ENCODE measurements at places on chromosomes 2 and 18. TPM values are rescaled to one million over a fixed set of nuclear protein-coding genes. Genes with fewer than 3 reads are reported as not detected.

The SP5 gene
- not detected for total RNA-seq

GRCh38 chr18:58438161-58438957 lies 190.5 kb downstream of the ALPK2 start:
- DNase-seq = no peak
- peaks cover 6% of the 10 kb centered on the region for H3K36me3 ChIP-seq
- peak overlapping the region; percentile 69 for H3K27ac ChIP-seq
- H3K4me3 ChIP-seq = peak overlapping the region; percentile 72
- H3K4me1 ChIP-seq = peaks cover 16% of the 10 kb centered on the region

DNA sequence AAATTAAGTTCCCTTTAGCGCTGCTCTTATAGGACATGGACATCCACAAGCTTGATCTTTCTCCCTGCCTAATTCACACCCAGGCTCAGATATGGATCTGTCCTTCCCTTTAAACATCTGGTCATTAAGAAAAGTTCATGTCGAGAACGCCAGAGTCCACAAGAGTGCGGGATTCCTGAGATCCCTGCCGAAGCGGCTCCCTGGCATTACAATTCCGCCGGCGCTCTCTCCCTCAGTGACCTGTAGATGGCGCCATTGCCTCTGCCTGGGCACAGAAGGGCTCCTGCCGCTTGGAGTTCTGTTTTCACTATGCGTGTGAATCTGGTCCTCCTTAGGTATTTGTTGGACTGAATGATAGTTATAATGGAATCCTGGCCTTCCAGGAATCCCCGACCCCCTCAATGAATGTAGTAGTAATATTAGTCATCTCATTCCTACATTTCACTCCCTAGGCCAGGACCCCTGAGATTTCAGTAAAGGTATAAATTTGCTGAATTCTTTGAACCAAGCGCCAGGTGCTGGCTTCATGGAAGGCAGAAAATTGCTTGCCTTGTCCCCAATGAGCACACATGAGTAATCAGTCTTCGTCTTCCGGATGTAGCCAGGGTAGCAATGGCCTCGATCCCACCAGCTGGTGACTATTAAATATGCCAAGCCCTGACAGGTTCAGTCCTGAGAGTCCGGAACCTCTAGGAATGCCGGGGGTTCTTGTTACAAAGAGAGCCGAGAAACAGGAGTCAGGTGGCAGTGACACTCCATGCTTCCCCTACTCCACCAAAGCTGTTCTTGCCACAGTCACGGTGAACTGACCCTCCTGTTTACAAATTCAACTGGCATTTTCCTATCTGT lies 26.4 kb upstream of the CD207 start:
- no peak overlapping the region for H3K4me3 ChIP-seq
- peaks cover 77% of the 10 kb centered on the region for H3K27me3 ChIP-seq
- no peak overlapping the region for H3K27ac ChIP-seq
- DNase-seq = peak; percentile 39

GRCh38 chr2:131426727-131427126 lies 49.2 kb upstream of the TUBA3D start:
- peaks cover 5% of the 10 kb centered on the region for H3K4me1 ChIP-seq
- H3K27ac ChIP-seq = no peak overlapping the region
- DNase-seq = no peak
- peaks cover 6% of the 10 kb centered on the region for H3K36me3 ChIP-seq
- H3K4me3 ChIP-seq = peak overlapping the region; percentile 1
- peaks cover 90% of the 10 kb centered on the region for H3K27me3 ChIP-seq

- peaks cover 10% of the 10 kb centered on the region for H3K36me3 ChIP-seq
- H3K4me1 ChIP-seq = peaks cover 48% of the 10 kb centered on the region
- H3K4me3 ChIP-seq = no peak overlapping the region
Measured at GRCh38 chr2:73992036-73992435, 7.3 kb downstream of the TET3 start.

DNA sequence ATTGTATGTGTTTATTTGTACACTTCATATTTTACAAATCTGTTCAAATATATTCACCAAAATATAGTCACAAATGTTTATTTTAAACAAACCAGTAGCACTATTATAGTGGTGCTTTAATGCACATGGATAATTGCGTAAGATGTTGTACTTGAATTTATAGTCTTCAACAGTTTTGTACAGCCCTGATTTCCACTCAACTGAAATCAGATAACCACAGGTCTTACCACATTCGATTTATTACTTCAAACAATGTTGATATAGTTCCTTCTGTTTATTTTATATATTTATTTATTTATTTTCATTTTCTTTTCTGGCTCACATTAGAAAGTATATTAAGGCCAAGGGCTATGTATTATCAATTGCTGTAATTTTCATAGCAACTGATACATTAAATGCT lies 99.4 kb upstream of the ZNF804A start:
- DNase-seq = no peak
- no peaks in the 10 kb centered on the region for H3K4me1 ChIP-seq
- H3K4me3 ChIP-seq = no peak overlapping the region
- H3K36me3 ChIP-seq = no peaks in the 10 kb centered on the region
- no peaks in the 10 kb centered on the region for H3K27me3 ChIP-seq
- no peak overlapping the region for H3K27ac ChIP-seq

DNA sequence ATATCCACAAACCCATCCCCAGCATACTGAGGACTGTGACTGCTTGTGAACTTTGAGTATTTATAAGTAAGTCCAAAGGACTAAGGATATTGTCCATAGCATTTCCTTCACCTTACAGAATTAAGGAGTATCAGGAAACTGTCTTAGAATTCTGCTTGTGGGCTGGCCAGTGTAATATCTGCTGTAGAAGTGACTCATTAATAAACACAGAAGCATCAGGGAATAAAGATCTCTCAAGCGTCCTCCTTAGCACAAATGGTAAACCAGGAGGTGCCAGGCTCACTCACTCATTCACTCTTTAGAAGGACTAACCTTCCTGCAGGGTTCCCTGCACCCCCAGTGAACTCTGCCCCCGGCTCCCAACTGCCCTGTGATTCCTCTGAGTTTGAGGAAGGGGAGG lies 31.0 kb downstream of the CCDC68 start:
- H3K36me3 ChIP-seq = no peaks in the 10 kb centered on the region
- H3K4me1 ChIP-seq = no peaks in the 10 kb centered on the region
- no peak for DNase-seq
- H3K27me3 ChIP-seq = no peaks in the 10 kb centered on the region

DNA sequence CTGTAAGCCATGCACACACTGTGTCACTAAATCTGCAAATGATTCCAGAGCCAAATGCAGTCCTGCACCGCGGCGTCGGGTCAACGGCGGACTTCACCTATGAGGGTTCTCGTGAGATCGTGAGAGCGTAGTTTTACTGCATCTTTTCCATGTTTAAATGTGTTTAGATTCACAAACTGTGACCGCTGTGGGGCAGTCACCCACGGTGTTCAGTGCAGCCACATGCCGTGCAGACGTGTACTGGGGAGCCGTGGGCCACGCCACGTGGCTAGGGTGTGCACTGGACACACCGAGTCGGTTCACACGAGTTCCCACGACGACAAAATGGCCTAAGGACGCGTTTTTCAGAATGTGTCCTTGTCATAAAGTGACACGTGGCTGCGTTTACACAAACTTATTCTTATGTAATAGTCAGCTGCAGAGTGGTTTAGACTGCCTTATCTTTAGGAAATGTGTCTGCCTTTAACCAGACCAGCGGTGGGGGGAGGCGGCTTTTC lies 34.1 kb downstream of the NFATC1 start:
- H3K4me3 ChIP-seq = peak overlapping the region; percentile 41
- H3K27ac ChIP-seq = peak overlapping the region; percentile 34
- H3K4me1 ChIP-seq = peaks cover 31% of the 10 kb centered on the region
- peaks cover 1% of the 10 kb centered on the region for H3K36me3 ChIP-seq
- H3K27me3 ChIP-seq = no peaks in the 10 kb centered on the region

DNA sequence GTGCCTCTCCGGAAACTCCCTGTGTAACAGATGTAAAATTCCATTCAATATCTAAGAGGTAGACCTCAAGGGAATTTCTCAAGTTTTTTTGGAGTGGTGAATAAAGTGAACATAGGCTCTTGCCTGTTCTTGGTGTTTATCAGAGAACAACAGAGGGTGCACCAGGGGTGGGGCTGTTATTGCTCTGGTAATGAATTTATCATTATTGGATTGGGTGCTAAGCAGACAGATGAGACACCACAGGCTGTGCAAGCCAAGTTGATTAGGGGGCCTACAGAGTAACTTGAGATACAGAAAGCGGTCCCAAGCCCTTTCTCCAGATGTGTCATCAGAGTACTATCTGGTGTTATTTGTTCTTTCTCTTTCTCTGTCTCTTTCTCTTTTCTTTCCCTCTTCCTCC lies 286.3 kb downstream of the OSR1 start:
- DNase-seq = no peak
- no peak overlapping the region for H3K27ac ChIP-seq
- peaks cover 2% of the 10 kb centered on the region for H3K36me3 ChIP-seq
- no peaks in the 10 kb centered on the region for H3K27me3 ChIP-seq
- peaks cover 1% of the 10 kb centered on the region for H3K4me1 ChIP-seq

The VWA3B gene
- not detected for total RNA-seq

GRCh38 chr18:68833756-68834155 lies 35.9 kb downstream of the CCDC102B start:
- DNase-seq = no peak
- H3K36me3 ChIP-seq = peaks cover 2% of the 10 kb centered on the region
- no peak overlapping the region for H3K4me3 ChIP-seq

- H3K4me1 ChIP-seq = no peaks in the 10 kb centered on the region
- H3K36me3 ChIP-seq = no peaks in the 10 kb centered on the region
- peaks cover 12% of the 10 kb centered on the region for H3K27me3 ChIP-seq
- H3K27ac ChIP-seq = no peak overlapping the region
Measured at GRCh38 chr2:10224734-10225133, 78.0 kb upstream of the HPCAL1 start.

DNA sequence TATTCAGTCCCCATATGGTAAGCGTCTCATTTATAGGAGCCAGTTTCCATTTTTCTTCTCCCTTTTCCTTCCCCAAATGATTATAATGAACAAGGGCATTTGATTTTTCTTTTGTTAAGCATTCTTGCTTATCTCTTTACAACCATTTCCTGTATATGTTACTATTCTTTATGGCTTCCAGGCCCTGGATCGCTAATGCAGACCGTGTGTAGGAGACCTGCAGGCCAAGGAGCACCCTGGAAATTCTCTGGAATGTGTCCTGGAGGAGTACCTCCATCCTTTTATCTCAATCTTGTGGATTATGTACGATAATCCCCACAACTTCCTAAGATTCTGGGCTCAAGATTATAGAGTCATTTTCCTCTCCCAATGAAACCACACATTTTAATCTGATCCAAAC lies 439.6 kb upstream of the MMADHC start:
- H3K4me3 ChIP-seq = no peak overlapping the region
- no peak for DNase-seq
- no peaks in the 10 kb centered on the region for H3K36me3 ChIP-seq
- H3K27me3 ChIP-seq = no peaks in the 10 kb centered on the region
- no peak overlapping the region for H3K27ac ChIP-seq

- H3K27ac ChIP-seq = no peak overlapping the region
- H3K4me3 ChIP-seq = no peak overlapping the region
- DNase-seq = no peak
- H3K4me1 ChIP-seq = no peaks in the 10 kb centered on the region
Measured at GRCh38 chr2:72340665-72341064, 193.0 kb upstream of the CYP26B1 start.

DNA sequence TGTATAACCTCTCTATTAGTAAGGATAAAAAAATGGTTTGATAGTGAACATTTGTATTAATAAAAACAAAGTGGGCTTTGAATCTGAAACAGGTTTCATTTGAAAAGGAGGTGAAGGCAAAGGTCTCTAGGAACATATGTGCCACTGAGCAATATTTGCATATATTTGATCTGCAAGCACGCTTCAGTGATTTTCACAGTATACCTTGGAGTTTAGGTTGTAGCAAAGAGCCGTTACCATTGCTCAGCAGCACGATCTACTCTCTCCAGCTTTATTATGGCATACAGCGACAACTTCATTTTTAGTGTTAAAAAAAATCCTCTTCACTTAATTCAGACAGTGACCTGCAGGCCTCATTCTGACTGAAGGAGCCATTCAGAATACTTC lies 75.8 kb upstream of the ZEB2 start:
- H3K4me3 ChIP-seq = no peak overlapping the region
- peaks cover 13% of the 10 kb centered on the region for H3K27me3 ChIP-seq
- DNase-seq = no peak
- H3K36me3 ChIP-seq = no peaks in the 10 kb centered on the region
- H3K4me1 ChIP-seq = peaks cover 3% of the 10 kb centered on the region
- no peak overlapping the region for H3K27ac ChIP-seq

The CCDC85A gene
- not detected for total RNA-seq

- no peak overlapping the region for H3K4me3 ChIP-seq
- no peak overlapping the region for H3K27ac ChIP-seq
- H3K4me1 ChIP-seq = no peaks in the 10 kb centered on the region
- H3K36me3 ChIP-seq = no peaks in the 10 kb centered on the region
Measured at GRCh38 chr2:154402213-154402612, 296.3 kb upstream of the KCNJ3 start.

DNA sequence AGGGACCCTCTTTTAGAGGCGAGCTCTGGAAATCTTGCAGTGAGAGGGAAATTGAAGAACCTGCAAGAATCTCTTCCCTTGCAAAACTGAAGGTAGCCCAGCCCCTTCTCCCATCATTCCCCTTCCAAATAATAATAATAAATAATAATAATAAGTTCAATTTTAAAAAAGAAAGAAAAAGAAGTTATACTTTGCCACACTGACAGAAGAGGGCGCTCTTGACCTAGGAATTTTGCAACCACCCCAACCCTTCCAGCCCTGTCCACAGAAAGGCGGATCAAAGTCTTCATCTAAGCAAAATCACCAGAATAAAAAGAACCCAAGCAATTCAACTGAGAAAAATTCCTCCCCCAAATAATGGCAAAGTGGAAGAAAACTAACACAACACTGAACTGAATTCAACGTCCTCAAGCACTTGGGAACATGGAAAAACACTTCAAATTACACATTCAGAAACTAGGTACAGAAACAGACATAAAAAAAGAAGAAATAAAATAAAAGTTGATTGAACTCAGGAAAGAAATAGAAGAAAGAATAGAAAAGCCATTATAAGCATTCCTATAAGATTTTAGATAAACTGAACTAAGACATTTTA lies 98.9 kb upstream of the GLS start:
- H3K27ac ChIP-seq = no peak overlapping the region
- peaks cover 10% of the 10 kb centered on the region for H3K4me1 ChIP-seq
- no peak overlapping the region for H3K4me3 ChIP-seq
- no peak for DNase-seq

DNA sequence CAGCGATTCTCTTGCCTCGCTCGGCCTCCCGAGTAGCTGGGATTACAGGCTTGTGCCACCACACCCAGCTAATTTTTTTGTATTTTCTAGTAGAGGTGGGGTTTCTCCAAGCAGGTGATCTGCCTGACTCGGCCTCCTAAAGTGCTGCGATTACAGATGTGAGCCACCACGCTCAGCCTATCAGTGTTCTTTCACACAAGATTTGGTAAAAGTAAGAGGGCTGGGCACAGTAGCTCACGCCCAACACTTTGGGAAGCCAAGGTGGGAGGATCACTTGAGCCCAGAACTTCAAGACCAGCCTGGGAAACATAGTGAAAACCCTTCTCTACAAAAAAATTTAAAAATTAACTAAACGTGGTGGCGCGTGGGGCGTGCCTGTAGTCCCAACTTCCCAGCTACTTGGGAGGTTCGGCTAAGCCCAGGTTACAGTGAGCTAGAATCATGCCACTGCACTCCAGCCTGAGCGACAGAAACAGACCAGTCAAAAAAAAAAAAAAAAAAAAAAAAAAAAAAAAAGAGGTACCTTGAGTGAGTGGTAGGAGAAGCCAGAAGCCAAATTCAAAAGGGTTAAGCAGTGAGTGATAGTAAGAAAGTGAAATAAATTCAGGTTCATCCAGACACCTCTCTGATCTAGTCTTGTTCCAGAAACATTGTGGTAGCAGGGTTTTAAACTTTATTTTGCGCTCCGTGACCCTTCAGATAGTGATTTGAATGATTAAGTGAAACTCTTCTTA lies 981 bp downstream of the MRPL53 start:
- peaks cover 2% of the 10 kb centered on the region for H3K36me3 ChIP-seq
- no peaks in the 10 kb centered on the region for H3K27me3 ChIP-seq
- peak overlapping the region; percentile 94 for H3K4me3 ChIP-seq
- H3K27ac ChIP-seq = peak overlapping the region; percentile 98
- DNase-seq = no peak

Measured in T-helper 17 cell (primary cell).